ENCODE measurements at places on chromosomes 12 and 14. TPM values are rescaled to one million over a fixed set of nuclear protein-coding genes. Genes with fewer than 3 reads are reported as not detected.

DNA sequence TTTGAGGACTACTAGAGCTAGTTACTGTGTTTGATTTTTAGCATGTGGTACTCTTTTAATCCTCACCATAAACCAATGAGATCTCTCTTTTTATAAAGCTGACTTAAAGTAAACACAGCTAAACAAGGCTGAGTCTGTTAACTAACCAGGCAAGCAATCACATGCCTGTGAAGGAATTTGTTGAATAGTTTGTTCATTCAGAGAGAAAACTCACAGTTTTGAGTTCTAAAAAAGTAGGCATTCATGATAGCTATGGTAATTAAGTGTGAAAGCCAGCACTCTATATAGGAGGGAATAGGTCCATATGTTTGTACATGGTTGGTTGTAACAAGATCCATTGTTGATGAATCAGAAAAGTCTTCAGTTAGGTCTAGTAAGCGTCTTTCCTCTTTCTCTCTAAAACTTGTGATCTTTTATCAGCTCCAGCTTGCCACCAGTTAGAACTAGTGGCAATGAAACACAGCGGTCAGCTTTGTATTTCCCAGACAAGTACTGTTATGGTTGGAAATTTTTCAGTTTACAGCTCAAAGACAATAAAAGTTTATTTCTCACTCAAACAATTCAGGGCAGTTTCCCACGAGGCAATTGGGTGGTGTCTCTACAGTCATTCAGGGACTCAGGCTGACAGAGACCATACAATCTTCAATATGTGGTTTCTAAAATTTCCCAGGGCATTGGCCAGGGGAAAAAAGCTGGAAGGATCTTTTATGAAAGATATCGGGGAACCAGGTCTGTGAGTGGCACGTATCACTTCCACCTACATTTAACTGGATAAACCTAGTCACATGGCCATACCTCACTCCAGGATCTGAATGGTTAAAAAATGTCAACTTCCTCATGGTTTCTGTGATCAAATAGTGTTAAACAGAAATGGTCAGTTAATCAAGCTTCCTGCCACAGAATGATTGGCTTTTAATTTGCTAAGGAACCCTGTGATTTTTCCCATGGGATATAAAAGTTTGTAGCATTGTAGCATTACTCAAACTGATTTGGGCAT, 203.1 kb downstream of the KIF21A start:
- no peak for DNase-seq

DNA sequence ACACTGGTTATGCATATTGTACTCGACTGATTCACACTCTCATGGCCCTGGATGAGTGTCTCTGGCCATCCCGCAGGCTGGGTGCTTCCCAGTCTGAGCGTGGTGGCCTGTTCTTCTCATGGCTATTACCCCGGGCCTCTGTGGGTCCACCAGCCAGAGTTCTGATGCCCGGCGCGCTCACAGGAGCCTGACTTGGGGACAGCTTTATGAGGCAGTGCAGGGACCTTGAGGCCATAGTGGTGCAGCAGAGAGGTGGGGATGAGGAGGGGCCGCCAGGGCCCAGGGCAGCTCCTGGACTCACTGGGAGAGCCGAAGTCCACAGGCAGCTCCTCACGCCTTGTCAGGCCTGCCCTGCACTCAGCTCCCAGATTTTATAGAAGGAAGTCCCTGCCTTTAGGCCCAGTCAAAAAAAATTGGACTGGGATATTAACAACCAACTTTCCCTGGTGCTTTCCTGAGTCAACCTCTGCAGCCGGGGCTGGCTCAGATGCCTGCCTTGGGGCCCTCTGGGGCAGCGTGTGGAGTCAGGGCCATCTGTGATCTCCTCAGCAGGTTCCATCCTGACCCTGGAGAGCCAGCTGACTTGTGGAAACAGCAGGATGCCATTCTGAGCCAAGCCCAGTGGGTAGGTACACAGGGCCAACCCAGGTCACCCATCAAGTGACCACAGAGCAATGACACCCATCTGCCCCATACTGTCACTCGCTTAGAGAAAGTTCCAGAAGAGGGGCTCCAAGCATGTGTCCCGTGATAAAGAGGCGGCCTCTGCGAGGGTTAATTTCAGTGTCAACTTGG, 89.4 kb upstream of the DIO3 start:
- DNase-seq: peak; percentile 40

DNA sequence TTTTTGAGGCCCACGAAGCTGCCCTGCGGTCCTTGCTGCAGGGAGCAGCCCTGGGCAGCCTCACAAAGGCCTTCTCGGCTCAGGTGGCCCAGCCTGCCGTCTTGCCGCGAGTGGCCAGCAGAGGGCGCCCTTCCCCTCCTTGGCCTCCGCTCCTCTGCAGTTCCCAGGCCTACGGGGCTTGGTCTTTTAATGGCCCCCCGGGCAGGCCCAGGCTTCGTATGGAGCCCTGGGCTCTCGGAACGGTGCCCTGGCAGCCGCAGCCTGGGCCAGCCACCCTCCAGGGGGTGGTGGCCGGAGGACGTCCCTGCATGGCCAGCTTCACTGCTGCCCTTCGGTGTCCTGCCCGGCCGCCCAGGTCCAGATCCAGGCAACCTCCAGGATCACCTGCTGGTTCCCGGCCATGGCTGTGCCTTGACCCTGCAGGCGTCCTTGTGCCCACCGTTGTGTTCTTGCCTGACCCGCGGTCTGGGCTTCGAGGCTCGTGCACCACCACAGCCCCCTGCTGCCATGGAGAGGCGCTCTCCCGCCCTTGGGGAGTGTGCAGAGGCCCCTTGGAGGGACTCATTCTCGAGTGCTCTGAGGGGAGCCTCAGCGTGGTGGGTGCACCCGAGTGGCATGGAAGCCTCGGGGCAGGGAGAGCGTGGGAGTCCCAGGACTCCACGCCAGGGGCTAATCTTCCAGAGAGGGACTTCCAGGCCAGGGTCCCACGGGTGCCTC, 9.4 kb downstream of the ASPG start:
- no peak for DNase-seq

Gene PLXNC1
- 22.8 TPM for total RNA-seq

Gene PFDN5
- 490 TPM for total RNA-seq

Measured in sciatic nerve (tissue), 2 donors.